ENCODE measurements at places on chromosomes 16 and 17.

- no peak for DNase-seq
Measured at GRCh38 chr17:29546085-29546484, 20.8 kb downstream of the ABHD15 start.

DNA sequence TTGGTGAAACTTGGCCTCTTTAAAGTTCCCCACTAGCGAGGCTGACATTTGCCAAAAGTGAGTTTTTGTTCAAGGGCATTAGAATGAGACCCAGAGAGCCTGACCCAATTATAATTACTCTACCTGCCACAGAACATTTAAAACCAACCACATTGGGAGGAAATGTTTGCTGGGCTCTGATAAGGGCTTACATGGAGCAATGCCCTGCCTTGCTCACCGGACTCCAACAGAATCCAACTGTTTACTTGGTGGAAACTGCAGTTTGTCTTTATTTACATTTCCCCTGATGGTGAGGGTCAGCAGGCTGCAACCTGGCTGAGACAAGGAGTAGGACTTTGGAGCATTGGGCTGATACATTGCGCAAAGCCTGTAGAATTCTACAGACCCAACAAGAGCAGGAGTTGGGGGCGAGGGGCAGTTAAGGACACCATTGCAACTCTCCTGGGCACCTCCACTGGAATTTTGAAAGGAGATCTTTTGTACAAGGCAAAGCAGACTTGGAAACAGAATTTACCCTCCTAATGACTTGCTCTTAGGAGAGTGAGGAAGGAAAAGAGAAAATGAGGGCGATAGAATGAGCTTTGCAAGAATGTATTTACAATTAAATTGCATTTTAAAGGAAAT, 368.6 kb downstream of the SHISA9 start:
- DNase-seq = no peak

DNA sequence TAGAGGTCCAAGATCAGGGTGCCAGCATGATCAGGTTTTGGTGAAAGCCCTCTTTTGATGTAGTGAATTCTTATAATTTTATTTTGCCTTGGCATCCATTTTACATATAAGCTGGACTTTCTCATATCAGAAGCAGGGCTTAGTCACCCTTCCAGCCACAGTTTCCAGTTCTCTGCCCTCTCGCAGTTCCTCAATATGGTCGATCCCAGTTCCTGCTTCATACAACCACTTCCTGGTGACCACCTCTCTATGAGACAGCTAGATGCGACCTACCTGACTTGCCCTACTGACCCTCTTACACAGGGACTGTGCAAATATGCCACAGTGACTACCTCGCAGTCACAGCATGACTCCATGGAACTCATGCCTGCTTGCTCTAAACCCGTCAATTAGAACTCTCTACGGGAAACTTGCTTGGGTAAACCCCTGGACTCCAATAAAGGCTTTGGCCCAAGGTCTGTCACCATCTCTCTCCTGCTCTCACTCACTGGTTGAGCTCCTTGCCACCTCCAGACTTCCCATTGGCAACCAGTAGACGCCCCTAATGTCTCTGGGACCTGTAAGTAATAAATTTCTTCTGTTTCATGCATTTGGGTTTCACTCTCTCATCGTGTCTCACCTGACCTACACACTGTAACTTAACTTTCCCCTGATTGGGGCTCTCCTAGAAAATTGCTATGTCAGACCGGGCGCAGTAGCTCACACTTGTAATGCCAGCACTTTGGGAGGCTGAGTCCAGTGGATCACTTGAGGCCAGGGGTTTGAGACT, 21.4 kb downstream of the CD300LG start:
- no peak for DNase-seq

GRCh38 chr17:37828651-37829124, 83.8 kb upstream of the HNF1B start:
- DNase-seq = no peak

GRCh38 chr16:3961449-3961849, 80.9 kb upstream of the CREBBP start:
- DNase-seq = no peak

- no peak for DNase-seq
Measured at GRCh38 chr16:2775131-2775716, 1.9 kb downstream of the ELOB start.

- no peak for DNase-seq
Measured at GRCh38 chr16:66427036-66427860, at the start of gene BEAN1. Gene BEAN1, plus strand, starts transcription at chr16:66427295. Its CDS starts 10,382 bp downstream, at chr16:66437677.

- no peak for DNase-seq
Measured at GRCh38 chr16:70630960-70631745, 15.2 kb upstream of the IL34 start.

- no peak for DNase-seq
Measured at GRCh38 chr17:40333781-40334448, 24.9 kb downstream of the RARA start.

DNA sequence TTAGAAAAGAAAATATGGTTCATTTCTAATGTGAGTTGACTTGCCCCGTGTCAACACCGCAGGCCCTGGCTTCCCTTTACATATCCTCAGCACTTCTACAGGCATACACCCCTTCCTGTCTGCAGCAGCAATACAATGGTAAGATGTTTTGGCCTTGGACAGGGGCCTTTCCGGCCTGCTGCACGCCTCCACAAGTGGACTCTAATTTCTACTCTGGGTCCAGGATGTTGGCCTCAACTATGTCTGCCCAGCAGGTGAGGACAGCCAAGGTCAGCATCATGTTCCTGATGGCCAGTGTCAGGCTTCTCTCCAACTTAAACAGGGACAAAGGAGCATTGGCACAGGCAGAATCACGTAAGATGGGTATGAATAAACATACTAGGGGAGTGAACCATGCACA, 11.0 kb downstream of the C17orf67 start:
- DNase-seq = no peak

- no peak for DNase-seq
Measured at GRCh38 chr17:27280527-27280926, 13.4 kb upstream of the WSB1 start.

- DNase-seq = no peak
Measured at GRCh38 chr16:68287276-68288251, 23.2 kb downstream of the SLC7A6OS start.

DNA sequence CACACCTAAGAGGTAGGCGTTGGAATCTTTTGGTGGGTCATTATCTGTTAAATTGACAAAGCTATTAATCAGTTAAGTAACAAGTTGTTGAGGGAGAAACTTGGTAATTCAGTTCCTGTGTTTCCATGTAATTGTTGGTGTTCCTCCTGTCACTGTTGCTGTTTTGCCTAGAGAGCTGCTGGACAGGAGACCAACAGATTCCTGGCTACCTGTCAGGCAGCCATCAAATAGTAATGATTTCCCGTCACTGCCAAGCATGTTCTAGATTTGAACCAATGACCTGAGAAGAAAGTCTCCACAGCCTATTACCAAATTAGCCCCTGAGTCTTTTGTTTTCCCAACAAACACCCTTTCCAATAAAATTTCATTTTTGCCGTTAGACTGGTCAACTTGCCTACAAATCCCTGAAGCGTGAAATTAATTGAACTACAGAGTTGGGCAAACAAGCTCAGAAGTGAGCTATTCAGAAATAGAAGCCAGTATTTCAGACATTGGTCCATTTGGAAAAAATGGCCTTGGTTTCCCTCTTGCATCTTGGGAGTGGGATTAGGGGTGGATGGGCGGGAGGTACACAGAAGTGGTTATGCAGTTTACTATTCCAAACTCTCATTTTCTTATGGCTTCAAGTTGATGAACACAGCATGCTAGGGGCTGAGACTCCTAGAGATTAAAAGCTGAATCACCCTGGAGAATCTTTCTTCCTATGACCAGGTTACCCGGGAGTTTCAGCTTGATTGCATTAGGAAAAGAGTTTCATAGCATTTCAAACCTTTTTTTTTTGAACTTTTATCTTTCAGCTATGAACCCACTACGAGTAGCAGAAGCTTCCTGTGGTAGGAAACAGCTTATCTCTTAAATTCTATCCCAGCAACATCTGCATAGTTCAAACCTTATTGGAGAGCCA, 262.8 kb upstream of the MAF start:
- no peak for DNase-seq

- DNase-seq = no peak
Measured at GRCh38 chr16:68504066-68504465, 35.0 kb upstream of the ZFP90 start.

GRCh38 chr16:85988723-85989313, 89.9 kb downstream of the IRF8 start:
- peak; percentile 83 for DNase-seq
